ENCODE measurements at places on chromosomes 16 and 17.

DNA sequence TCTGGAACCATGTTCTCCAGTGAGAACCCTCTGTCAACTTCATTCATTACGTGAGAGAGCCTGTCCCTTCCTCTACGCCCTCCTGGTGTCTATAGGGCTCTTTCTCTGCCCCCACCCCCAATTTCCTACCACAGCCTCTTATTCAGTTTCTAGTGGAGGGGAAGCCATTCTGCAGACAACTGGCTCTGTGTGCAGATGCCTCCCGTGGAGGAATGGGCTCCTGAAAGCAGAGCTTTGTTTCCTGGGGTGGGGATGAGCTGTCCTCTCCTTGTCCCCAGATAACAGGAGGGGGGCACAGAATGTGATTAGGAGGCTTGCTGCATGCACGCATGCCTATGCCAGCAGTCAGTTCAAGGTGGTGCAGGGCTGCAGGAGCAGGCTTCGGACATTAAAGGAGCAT lies 31.6 kb downstream of the MMP15 start:
- no peak for DNase-seq

GRCh38 chr17:1422885-1423284 lies 22.9 kb upstream of the YWHAE start:
- DNase-seq, result no peak

DNA sequence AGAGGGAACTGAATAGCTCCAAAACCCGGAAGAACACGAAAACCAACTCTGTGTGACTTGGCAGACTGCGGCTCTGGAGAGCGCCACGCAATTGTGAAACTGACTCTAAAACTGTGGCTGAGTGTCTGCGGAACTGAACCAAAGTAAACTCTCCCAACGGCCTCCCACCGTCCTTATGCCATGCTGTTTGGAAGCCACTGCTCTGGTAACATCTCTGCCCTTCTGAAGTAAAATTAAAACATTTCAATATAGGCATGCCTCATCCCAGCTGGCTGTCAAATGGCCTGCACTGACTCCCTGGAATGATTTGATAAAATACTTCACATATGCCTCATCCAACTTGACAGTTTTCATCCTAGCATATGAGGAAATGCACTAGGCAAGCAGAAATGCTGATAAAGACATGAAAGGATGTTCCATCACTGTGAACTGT lies 70.2 kb downstream of the PARN start:
- DNase-seq, result no peak

DNA sequence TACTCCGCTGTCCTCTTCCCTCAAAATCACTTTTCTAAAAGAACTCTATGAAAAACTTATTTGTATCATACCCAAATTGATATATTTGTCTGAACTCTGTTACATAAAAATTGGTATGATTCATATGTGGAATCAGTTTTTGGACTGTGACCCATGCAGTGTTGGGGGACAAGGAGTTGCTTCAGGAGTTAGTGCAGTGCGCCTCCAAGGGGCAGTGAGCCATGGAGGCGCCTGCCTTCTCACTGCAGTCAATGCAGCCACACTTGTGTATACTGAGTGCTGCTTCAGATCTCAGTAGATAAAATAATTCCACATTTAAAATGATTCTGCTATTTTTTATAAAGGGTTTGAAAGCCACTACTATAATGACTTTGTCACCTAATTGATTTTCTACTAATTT lies 32.5 kb downstream of the DGKE start:
- no peak for DNase-seq

DNA sequence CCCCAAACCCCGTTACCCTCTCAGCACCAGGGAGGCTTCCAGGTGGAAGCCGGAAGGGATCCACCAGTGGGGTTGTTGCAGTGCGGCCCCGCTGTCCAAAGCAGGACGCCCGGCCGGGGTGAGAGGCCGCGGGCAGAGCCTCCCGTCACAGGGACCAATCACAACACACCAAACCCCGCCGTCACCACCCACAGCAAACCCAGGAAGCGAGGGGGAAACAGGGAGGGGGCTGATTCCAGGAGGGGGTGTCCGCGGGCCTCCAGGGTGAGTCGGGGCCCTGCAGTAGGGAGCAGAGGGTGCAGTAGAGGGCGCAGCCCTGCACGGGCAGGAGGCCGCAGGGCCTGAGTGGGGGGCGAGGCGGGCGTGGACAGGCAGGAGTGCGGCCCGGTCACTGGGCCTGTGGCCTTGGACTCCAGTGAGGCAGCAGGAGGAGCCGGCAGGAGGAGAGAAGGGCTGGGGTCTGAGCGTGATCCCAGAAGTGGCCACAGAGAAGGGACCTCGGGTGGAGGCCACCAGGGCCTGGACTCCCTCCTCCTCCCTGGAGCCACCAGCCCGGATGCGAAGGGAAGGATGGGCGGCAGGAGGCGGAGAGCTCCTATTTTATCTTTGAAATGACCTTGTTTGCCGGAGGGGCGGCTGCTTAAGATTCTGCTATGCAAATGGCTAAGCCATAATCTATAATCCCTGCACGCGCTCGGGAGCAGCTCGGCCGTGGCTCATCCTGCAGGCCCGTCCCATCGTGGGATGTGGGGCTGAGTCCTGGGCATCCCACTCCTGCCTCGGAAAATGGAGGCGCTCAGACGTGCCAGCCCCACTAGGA lies 41.5 kb downstream of the ZFPM1 start:
- DNase-seq, result no peak

DNA sequence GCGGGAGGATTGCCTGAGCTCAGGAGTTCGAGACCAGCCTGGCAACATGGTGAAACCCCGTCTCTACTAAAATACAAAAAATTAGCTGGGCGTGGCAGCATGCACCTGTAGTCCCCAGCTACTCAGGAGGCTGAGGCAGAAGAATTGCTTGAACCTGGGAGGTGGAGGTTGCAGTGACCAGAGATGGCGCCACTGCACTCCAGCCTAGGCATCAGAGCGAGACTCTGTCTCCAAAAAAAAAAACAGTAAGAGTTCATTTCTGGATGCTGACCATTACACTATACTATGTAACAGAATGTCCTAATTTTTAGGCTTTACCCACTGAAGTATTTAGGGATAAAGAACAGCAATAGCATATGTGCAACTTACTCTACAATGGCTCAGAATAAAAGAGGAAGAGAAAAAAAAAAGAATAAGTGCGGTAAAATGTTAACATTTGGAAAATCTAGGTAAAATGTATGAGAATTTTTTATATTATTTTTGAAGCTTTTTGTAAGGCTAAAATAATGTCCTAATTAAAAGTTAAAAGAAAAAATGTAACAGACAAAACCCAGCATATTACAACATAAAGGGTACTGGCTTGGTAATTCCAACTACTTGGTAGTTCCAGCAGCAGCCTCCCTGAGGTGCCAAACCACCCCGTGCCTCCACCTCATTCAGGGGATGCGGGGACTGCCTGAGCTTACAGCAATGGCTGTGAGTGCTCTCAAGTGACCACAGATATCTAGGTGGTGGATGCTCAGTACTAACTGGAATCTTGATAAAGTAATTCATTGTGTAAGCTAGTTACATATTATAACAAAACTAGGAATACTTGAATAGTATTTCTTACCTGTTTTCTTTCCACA lies 10.9 kb downstream of the COPS3 start:
- peak; percentile 7 for DNase-seq

GRCh38 chr17:55068862-55069811 lies 100.6 kb downstream of the STXBP4 start:
- no peak for DNase-seq

DNA sequence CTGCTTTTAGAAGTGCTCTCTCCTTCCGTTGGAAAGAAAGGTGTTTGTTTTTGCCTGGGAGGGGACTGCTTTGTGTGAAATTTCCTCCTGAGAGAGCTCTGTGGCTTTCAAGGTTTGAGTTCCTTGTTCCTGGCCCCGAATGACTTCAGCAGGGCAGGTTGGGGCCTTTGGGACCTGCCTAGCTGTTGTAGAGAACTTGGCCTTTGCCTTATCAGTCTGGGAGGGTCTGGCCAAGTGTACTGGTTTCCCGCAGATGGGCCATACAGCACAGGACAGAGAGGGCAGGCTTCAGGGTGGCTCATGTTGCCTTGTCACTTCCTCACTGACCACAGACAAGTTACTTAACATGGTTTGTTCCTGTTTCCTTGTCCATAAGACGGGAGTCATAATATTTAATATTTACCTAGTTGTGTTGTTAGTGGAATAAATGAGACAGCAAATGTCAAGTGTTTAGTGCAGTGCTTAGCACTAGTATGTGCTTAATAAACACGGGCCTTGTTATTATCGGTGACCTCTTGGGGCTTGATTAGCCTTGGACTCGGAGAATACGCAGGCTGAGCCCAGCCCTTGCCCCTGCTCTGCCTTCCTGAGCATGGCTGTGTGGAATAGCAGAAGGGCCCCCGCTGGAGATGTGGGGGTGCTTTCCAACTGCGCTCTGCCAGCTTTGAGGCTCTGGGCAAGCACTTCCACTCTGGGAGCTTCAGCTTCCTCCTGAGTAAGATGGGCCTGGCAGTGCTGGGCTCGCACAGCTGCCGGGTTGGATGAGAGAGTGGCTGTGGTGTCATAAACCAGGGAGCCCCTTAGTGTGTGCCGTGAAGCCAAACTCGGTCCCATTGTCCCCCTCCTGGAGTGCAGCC lies 6.6 kb downstream of the PRSS8 start:
- DNase-seq, result no peak

- no peak for DNase-seq
Observed at GRCh38 chr17:74703311-74703710, 9.4 kb downstream of the CD300LF start.

DNA sequence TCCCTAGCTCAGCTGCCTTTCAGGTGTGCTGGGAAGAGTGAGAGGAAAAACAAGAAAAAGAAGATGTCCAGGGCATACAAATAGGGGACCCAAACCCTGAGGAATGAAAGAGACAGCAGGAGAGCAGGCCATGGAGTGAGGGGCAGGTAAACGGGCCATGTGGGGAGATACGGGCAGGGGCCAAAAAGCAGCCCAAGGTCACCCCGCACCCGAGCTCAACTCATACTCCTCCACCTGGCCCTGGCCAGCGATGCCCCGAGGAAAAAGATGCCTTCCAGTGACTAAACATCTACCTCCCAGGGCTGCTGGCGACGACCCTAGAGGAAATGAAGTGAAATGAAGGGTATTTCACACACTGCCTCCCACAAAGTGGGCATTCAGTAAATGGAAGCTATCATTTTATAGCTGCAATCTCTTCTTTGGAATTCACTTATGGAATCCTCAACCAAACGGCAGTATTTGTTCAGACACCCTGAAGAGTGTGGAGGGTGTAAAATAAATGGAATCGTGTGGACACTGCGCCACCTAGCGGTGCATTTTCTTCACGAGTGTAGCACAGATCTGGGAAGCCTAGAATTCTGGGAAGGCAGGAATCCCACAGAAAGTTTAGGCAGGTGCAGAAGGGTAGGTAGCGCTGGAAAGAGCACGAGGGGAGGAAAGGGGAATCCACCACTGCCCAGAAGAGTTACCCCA lies 14.9 kb downstream of the ELAC2 start:
- peak; percentile 14 for DNase-seq

DNA sequence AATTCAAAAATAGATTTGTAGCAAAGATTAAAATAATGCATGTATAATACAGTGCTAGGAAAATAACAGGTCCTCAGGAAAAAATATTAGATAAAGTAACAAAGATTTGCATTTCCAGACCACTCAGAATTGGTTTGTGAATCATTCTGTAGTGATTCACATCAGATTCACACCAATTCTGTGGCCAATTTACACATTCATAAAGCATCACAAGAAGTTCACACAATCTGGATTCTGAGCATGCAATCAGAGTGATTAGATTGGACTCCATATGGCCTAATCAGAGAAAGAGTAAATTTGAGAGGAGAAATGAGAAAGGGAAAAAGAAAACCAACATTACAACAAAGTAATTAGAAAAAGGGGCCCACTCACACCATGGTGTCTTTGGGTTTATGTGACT lies 36.0 kb upstream of the SLC47A1 start:
- no peak for DNase-seq

DNA sequence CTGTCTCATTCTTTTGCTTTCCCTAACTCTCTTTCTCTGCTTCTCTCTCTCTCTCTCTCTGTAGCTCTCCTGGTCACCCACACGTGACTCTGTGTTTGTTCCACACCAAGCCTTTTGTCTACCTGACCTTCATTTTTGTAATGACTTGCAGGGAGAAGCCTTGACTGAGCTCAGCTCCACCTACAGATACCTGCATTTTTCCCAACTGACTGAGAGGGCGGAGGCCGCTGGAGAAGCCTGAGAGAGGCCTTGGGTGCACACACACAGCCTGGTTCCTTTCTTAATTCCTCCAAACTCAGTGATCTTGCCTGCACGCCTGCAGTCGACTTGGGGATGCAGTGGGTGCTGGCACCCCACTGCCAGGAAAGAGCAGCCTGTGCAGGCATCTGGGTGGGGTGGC lies 68.8 kb downstream of the LYRM1 start:
- no peak for DNase-seq

- no peak for DNase-seq
Observed at GRCh38 chr17:14199601-14200000, 37.1 kb downstream of the CDRT15 start.

GRCh38 chr16:5025171-5025632 lies 8.5 kb downstream of the NAGPA start:
- no peak for DNase-seq

- no peak for DNase-seq
Observed at GRCh38 chr16:84614073-84614459, 3.8 kb downstream of the COTL1 start.

GRCh38 chr16:17804857-17805256 lies 334.1 kb upstream of the XYLT1 start:
- no peak for DNase-seq
